ENCODE measurements at places on chromosomes 7 and 10.

DNA sequence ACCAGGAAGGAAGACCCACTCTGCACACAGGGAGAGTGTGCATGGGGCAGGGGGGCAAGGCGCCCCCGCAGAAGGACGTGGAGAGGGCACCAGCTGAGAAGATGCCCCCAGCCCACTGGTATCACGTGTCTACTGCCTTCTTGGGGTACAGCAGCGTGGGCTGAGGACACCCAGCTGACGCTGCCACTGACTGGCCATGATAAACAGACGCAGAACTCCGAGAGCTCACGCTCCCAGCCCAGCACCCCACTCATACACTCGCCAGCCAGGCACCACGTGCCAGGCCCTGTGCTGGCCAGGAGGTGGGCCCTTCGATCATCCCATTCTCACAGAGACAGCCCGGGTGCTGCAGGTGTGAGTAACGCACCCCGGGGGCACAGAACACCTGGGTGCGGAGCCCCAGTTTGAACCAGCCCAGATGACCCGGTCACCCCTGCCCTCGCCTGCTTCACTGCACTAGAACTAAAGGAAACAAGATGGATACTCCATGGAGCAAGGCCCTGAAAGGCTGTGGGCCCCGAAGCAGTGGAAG lies 199.8 kb downstream of the MAD1L1 start:
- no peak for DNase-seq

- DNase-seq: no peak
Measured at GRCh38 chr7:92739091-92739490, 97.3 kb downstream of the CDK6 start.

DNA sequence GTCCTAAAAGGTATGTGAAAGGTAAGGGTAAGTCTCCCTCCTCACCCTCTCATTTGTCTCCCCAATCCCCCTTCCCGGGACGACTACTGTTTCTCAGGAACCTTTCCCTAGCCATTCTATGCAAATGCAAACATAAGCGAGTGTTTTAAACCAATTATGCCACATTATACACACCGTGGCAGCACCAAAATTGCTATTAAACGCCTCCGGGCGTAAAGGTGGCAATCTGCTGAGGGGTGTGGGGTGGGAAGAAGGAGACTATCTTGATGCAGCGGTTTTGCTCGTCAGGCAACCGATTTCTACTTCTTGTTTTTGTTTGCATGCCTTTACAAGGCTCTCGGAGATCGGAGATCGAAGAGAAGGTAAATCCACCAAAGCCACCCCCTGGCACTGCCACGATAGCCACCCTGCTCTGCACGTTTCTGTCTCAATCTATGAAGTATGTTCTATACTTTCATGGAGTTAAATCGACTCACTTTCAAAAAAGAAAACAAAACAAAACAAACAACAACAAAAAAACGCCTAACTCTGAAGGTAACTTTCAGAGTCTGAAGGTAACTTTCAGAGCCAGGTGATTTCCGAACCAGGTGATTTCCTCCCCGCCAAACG lies 46.0 kb upstream of the CDK1 start:
- DNase-seq: no peak

GRCh38 chr7:131859147-131859821 lies 302.9 kb upstream of the PODXL start:
- DNase-seq: peak; percentile 5

- DNase-seq: no peak
Measured at GRCh38 chr7:44465490-44465889, 25.0 kb downstream of the NUDCD3 start.

DNA sequence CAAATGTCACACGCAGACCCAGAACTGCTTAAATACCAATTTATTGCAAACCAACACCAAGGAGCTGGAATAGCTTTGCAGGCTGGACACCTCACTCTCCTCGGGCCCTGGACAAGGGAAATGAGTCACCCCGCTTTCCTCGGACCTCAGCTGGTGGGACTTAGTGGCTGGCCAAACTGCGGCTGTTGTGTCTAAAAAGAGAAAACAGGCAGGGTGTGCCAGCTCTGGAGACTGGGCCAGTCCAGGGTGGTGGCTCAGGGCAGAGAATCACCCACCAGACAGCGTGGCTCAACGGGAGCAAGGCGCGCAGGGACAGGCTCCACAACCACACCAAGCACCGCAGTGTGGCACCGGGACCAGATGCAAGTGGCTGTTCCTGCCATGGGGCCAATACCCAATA lies 58.2 kb upstream of the CAMK2B start:
- no peak for DNase-seq

GRCh38 chr10:76034353-76035205 lies 603.2 kb downstream of the LRMDA start:
- DNase-seq: no peak

DNA sequence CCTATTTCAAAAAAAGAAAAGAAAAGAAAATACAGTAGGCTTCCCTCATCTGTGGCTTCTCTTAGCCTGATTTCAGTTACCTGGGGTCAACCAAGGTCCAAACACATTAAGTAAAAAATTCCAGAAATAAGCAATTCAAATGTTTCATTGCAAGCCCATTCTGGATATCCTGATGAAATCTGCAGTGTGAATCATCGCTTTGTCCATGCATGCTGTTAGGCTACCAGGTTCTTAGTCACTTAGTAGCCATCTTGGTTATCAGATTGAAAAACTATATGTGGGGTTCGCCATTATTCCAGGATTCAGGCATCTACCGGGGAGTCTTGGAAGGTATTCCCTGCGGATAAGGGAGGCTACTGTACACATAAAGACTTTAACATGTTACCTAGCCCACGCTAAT lies 991 bp upstream of the FAM204A start:
- DNase-seq: no peak

- DNase-seq: no peak
Measured at GRCh38 chr7:70322856-70323255, 724.6 kb downstream of the AUTS2 start.

- DNase-seq: no peak
Measured at GRCh38 chr10:12237265-12238220, 41.6 kb downstream of the CDC123 start.

DNA sequence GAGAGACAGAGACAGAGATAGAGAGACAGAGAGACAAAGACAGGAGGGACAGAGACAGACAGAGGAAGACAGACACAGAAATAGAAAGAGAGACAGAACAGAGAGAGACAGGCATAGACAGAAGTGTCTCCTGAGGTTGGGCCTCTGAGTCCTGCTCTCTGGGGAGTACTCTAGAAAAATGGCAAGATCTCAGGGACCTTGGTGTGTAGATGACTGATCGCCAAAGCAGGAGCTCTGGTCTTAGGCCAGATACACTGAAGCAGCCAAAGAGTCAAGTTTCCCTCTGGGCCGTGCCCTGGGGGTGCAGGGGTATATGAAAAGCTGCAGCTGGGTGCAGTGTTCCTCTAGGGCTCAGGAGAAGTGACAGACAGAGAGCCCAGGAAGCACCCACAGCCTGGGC lies 176.6 kb upstream of the TNS3 start:
- DNase-seq: no peak

DNA sequence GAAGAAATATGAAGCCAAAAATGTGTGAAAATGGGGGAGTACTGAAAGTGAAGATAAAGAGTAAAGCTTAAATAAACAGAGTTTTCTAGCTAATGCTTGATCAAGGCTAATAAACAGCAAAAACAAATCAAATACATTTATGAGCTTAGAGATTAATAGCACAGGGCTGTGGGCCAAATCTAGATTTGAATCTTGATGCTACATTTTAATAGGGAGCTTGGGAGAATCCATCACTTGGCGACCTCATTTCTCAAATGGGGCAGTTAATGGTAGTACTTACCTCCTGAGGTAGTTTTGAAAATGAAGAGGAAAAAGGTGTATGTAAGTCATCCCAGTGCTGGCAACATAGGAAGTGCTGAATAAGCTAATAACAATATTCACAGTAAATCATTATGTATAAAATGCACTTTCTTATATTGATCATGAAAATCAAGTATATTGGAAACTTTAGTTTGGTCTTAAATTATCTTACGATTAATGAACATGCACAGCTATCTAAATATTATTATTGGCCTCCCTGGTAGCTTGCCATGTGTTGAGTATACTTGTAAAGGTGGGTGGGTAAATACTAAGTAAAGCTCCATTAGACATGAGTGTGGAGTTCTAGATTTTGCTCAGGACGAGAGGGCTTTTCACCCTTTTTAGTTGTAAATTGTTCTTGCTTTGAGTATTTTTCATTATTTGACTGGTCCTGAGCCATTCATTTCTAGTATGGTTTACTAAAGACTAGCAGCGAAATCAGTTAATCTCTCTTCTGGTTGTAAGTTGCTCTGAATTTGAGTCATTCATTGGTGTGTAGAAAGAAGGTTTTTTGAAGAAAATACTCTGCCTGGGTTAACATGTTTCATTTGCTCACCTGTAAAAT lies 5.1 kb downstream of the BICC1 start:
- DNase-seq: no peak

DNA sequence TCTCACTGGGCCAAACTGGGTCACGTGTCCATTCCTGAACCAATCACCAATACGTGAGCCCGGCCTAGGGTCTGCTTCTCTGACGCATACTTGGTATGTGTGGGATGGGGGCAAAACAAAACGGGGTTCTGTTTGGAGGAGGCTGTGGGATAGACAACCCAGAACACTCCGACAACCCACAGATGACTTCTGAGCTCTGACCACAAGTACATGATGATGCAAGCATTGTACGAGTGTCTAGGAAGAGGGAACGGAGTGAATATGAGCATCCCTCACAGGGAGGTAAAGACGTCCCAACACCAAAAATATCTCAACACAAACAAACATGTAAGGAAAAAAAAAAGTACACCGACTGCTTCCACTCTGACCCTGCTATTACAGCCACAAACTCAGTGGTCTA lies 5.6 kb downstream of the DAGLB start:
- DNase-seq: no peak

GRCh38 chr7:37119296-37119860 lies 329.3 kb downstream of the ELMO1 start:
- no peak for DNase-seq

DNA sequence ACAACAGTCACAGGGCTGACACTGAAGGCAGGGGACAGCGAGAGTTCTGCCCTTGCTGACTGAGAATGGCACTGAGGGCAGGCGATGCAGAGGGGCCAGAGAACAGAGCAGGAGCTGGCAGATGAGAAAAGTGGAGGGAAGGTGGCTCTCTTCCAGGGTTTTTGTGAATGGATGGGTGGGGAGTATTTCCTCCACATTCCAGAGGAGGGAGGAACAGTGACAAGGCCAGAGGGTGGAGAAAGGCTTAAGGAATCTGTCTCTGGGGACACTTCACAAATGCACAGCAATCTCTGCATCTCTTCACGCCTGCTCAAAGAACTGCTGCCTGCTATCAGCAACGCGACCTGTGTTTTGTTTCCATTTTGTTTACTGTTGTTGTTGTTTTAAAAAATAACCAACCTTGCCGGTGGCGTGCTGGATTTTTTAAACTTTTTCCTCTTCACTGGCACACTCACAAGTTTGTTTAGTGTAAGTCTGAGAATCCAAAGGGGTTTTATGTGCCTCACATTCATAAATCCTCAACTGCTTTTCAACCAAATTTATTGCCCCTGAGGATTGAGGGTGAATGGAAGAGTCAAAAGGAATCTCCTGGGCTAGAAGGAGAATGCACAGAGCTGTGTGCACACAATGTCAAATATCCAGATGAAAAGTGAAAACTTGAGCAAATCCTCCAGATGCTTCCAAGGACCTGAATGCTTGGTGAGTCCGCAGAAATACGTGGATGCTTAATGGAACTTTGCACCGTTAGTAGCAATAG lies 129.3 kb downstream of the GLI3 start:
- DNase-seq: no peak

DNA sequence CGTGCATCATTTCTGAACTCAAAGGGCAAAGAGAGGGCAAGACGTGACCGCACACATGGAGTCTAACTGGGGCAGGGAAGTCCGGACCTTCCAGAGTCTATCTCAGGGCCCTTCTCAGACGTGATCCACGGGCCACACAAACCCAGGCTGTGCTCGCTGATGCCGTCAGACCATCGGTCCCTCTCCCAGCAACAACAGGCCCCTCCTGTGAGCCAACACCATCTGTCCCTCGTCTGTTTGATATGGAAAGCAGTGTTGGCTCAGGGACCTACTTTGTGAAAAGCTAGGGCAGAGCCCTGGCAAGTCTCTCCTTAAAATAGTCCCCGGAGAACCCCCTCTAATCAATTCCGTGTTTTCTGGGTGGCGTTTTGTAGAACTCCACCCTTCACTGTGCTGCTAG lies 208.8 kb downstream of the TCERG1L start:
- DNase-seq: no peak

Measured in stimulated activated CD8-positive, alpha-beta memory T cell treated with anti-CD3 and anti-CD28 coated beads, Interleukin-4, amount 100 ng/mL, for 1 hour (primary cell).